Thymus (tissue), 14 donors: ENCODE measurements at places on chromosomes 5 and 9. TPM values are rescaled to one million over a fixed set of nuclear protein-coding genes. Genes with fewer than 3 reads are reported as not detected.
A peak's percentile ranks its signal among the peaks of the same experiment; 100 is the strongest.

GRCh38 chr9:12930906-12931305 lies 156.1 kb downstream of the LURAP1L start:
- no peak overlapping the region for H3K27ac ChIP-seq
- no peak for DNase-seq
- no peaks in the 10 kb centered on the region for H3K4me1 ChIP-seq
- H3K36me3 ChIP-seq = no peaks in the 10 kb centered on the region
- H3K27me3 ChIP-seq = no peaks in the 10 kb centered on the region

DNA sequence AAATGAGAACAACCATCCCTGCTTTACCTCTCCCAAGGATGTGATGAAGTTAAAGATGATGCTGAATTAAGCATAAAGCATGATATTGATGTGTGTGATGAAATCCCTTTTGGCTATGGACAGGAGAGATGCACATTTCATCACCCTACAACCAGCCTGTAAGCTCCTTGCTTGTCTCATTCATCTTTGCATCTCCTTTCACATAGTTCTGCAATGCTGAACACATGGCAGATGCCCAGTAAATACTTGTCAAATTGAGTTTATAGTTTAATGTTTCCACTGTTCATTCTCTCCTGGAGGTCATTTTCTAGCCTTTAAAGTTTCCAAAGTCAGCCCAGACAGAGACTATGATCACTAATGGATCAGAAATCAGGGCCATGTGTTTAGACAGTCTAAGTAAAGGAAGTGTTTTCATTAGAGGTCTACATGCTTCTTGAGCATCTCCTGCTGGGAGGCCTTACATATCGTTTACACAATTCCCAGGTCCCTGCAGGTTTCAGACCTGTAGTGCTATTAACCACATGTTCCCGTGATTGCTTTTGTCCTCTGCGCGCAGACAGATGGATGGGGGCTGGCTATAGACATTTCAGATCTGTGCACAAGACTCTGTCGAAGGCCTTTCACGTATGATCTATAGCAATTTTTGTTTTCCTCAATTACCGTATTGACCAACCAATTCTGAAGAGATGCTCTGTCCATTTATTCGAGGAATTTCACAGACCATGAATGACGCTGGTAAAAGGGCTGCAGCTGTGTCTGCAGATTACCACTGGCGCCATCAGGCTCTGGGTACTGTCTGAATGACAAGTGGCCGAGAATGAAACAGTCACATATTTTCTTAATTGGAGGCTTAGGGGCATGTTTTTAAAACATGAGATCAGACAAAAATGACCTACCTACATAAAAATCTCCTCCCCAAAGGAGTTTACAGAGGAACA lies 49.0 kb upstream of the CKMT2 start:
- no peaks in the 10 kb centered on the region for H3K36me3 ChIP-seq
- DNase-seq = no peak
- H3K27ac ChIP-seq = no peak overlapping the region

DNA sequence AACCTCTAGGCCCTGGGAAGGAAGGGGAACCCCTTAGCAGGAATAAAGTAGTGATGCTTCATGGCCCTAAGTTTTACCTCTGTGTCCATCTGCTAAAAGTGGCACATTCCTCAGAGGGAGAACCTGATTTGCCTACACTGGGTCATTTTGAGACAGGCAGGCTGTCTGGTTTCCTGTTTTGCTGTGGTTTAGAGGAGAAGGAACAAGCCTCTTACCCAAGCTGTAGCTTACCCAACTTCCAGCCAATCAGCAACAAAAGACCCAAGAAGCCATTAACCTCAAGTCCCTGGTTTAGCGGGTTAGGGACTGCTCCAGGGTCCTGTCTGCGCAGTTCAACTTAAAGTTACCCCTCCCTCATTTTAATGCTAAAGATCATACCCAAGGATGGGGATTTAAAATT lies 411.0 kb downstream of the MAT2B start:
- no peaks in the 10 kb centered on the region for H3K27me3 ChIP-seq
- no peak overlapping the region for H3K4me3 ChIP-seq
- peak; percentile 9 for DNase-seq
- H3K36me3 ChIP-seq = no peaks in the 10 kb centered on the region
- no peaks in the 10 kb centered on the region for H3K4me1 ChIP-seq
- H3K27ac ChIP-seq = no peak overlapping the region

- no peaks in the 10 kb centered on the region for H3K4me1 ChIP-seq
- no peak overlapping the region for H3K27ac ChIP-seq
- peaks cover 29% of the 10 kb centered on the region for H3K27me3 ChIP-seq
- no peak for DNase-seq
Observed at GRCh38 chr9:95528908-95529502, 12.2 kb upstream of the PTCH1 start.

Gene IFNA21
- not detected for total RNA-seq
